GM04503 (cell line): ENCODE measurements at places on chromosomes 1 and 21.

DNA sequence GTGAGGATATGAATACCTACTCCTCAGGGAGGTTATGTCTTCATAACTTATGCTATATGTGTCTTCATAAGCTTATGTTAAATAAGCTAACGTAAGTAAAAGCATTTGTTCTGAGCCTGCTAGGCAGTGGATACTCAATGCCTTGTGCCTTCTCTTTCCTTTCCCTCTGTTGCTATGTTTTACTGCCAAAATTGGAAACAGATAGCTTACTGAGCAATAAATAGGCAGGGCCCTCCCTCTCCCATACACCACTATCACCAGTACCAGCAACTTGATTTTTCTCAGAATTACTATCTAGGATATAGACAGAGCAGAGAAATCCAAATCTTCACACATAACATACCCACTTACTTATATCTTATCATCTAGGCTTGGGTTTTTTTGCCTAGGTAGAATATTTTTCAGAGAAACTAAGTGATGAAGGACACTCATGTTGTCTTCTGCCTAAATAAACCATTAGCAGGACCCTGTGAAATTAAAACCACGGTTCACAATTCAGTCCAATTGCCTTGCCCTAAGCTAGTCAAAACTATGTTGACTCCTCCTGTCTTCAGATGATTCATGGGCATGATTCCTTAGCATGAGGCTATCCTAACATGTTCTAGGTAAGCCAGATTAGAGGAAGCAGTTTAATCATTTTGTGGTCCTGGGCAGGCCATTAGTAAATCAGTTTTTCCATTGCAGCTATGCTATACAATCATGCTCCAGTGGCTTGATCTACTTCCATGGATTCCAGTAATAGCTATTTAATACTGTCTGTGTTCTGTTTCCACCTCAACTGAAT is 15.9 kb upstream of the LRRC8C start:
- no peak for DNase-seq

DNA sequence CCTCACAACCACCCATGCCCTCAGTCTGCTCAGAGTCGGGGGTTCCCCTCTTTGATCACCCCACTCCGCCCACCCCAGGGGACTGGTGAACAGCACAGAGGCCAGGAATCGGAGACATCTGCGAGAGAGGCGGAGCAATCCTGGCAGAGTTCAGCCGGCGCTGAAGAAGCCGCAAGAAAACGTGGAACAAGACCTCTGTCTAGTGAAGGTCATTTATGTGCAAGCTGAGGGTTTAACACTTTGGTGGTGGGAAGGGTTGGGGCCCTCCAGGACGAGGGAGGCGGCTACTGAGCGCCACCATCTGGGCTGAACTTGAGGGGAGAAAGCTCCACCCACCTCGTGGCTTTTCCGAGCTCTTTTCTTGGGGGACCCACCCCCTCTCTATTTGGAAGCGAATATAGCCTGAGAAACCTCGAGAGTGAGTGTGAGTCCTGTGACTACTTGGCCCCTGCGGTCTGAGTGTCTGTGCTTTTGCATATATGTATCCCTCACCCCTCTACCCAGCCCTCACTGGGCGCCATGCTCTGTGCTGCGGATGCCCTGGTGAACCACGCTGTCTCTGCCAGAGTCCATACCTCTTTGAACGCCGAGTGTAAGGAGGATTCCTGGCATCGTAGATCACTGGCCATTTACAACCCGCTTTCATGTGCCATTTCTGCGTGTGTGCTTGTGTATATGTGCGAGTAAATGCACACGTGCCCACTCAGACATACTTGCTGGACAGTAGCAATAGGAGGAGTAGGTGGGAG is 1.2 kb upstream of the EPHA10 start:
- no peak for DNase-seq

GRCh38 chr1:178959543-178960460 is 65.9 kb upstream of the FAM20B start:
- DNase-seq, result no peak

- DNase-seq, result no peak
Measured at GRCh38 chr21:14687268-14687625, 141.1 kb upstream of the SAMSN1 start.

DNA sequence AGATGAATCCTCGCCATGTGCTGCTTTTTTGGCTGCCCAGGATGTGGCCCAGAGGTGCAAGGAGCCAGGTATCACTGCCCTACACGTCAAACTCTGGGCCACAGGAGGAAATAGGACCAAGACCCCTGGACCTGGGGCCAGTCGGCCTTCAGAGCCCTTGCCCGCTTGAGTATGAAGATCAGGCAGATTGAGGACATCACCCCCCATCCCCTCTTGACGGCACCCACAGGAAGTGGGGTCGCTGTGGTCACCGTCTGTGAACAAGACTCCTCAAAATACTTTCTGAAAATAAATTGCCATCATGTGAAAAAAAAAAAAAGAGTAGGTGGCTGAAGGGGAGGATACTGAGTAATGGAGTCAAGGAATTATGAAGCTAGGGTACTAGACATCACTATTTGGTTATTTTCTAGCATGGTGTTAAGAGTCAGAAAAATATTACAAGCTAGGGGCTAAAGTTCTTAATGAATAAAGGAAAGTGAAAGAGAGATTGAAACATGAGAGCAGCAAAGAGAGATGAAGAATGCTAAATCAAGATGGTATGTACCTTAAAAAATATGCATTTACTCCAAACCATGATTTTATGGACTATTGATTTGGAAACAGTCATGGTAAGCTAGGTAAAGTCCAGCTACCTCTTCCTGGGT is 84.9 kb downstream of the CLEC20A start:
- no peak for DNase-seq

DNA sequence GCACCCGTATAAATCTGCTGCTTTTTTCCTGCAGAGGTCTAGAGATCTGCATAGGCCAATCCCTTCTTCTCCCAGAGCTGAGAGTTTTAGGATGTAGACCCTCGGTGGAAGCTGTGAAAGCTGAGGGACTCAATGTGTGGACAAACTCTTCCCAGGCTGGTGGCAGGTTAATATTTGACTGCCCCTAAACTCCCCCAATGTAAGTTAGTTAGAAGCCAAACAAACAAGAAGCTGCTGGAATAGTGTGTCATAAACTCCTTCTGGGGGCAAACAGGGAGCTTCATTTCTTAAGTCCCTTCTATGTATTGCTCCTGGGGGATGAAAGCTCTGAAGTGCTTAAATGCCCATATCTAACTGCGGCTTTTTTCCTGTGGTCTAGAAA is 72.3 kb downstream of the SCMH1 start:
- DNase-seq, result no peak

GRCh38 chr21:46041183-46041582 is 56.7 kb upstream of the COL6A2 start:
- DNase-seq, result no peak

DNA sequence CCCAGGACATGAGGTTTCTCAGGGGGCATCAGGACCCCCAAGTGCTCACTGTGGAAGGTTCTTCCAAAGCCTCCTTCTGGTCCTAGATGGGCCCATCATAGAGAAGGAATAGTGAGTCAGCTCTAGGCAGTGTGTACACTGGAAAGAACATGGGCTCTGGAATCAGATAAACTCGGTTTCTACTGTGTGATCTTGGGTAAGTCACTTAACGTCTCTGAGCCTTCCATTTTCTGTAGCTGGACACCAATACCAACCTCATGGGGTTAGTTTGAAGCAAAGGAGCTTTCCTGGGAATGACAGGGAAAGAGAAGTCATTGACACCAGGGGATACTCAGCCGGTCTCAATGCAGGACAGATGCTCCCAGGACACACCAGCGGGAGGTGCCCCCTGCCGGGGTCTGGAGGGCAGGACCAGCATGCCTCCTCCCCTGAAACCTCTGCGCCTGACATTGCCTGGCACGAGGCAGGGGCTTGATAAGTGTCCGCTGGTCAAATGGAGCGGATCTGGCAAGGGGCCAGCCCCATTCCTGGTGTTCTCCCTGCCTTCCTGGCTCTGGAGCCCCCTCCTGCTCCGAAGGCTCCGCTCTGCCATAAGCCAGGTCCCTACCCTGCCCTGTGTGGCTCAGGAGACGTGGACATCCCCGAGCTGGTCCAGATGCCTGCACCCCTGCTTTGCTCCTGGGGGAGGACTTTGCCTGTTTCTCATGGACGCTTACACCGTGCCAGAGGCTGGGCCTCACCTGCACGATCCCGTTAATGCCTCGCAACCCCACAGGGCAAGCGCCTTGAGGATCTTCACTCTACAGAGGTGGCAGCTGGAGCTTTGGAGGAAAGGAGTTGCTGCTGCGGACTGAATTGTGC is 52.8 kb downstream of the EDN2 start:
- no peak for DNase-seq

GRCh38 chr1:53463961-53464899 is 5.0 kb downstream of the DMRTB1 start:
- DNase-seq, result no peak

GRCh38 chr21:19198801-19199200 is 795.2 kb upstream of the TMPRSS15 start:
- DNase-seq, result no peak

DNA sequence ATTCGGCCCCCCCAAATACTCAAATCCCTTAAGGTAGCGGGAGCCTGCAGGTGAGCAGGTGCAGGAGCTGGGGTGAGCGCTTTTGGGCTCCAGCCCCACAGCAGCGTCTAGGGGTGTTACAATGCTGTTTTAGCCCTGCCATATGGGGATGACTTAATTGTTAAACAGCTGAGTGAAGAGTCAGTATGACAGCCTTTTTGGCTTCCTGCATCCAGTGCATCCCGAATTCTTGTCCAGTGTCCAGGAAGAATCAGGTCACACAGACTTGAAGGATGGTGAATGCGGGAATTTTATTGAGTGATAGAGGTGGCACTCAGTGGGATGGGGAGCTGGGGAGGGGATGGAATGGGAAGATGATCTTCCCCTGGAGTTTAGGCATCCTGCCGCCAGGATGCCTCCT is 30.4 kb upstream of the HHAT start:
- no peak for DNase-seq

- no peak for DNase-seq
Measured at GRCh38 chr1:205521686-205522085, 17.2 kb downstream of the CDK18 start.

DNA sequence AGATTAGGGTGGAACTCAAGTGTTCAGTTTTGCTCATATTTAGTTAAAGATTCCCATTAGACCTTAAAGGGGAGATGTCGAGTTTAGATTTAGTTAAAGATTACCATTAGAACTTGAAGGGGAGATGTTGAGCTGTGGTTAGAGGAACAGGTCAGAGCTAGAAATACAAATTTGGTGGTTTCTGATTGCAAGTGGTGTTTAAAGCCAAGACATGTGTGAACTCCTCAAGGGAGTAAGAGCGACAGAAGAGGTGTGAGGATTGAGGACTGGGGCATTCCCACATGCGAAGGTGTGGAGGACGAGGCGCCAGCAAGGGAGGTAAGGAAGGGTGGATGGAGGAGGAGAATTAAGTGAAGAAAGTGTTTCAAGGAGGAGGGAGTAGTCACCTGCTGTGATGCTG is 168.6 kb downstream of the IER5 start:
- DNase-seq, result no peak

DNA sequence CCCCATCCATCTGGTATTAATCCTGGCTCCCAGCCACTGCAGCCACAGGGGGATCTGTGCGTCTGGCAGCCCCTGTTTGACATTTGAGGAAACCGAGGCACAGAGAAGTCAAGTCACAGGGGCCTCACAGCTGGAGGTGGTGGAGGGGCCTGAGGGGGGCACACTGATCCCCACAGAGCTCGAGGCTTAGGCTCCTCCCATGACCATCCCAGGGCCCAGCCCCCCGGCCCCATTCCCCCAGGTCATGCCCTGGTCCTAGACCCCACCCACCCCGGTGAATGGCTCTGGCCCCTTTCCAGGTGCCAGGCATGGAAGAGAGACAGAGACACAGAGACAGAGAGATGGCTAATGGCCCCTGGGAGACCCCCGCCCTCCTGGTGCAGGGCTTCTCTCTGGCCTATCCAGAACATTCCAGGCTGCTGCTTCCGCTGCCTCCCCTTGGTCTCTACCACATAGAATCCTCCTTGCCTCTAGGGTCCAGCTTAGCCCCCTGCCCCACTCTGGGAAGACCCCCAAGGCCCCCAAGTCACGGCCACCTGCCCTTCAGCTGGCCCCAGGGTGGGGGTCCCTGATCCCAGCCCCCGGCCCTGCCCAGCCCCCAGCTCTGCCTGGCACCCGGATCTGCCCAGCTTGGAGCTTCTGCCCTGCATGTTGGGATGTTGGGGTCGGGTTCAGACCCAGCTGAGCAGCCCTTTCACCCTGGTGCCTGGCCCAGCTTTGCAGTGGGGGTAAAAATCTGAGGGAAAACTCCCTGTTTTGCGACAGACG is 29.2 kb upstream of the LRRC3 start:
- no peak for DNase-seq

- DNase-seq, result no peak
Measured at GRCh38 chr1:159014003-159014571, 4.4 kb downstream of the IFI16 start.

DNA sequence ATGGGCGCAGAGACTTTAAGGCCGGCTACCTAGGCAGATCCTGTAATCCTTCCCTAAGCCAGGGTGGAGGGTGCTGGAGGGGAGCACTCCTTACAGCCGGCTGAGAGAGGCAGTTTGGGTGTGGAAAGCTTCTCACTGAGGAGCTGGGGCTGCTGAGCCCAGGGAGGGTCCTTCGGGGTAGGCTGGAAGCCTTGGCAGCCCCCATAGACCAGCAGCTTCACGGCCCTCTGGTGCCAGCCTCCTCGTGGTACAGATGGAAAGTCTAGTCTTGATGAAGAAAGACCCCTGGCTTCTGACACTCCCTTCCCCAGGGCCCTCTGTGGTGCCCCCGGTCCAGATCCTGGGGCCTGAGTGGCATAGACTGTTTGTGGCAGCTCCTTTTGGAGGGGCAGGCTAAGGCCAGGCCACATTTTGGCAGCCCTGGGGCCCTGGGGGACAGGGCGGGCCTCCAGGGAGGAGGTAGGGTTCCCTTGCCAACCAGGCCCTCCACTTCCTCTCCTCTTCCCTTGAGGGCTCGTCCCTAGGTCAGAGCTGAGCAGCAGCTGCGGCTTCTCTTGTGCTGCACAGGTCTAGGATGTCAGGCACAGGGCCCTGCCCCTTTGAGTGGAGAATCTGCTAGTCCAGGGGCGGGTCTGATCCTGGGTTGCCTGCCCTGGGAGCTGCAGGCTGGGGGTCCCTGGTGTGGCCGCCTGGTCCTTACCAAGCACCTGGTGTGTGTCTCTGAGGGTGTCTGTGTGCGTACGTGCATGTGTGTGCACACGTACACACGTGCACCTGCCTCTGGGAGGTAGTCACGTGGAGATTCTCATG is 4.8 kb downstream of the AMPD2 start:
- no peak for DNase-seq

DNA sequence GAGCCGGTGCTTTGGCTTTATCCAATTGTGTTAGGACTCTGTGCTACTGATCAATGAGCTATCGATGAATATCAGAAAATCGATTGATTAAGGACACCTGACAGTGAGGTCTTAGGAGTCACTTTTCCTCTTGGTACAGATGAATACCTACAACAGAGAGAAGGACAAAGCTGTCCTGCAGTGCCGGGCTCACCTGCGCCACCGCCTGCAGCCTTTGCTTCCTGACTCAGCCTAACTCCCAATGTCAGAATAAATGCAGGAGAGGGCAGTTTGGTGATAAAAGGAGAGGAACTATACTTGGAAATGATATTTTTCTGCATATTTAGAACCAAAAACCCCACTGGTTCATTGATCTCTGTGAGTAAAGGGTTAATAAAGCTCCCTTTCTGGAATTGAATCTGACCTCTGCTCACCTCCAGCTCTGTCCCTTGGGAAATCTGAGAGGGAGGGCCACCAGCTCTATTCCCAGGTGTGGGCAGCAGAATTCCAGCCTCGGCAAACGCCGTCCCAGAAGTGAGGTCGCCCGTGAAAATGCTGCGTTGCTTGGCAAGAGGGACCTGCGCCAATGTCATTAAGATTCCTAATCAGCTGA is 39.3 kb downstream of the POFUT2 start:
- no peak for DNase-seq
